ENCODE measurements at places on chromosomes 5 and 9.

GRCh38 chr5:116531635-116532034, 43.0 kb downstream of the SEMA6A start:
- DNase-seq = no peak

GRCh38 chr5:160649304-160649703, 202.7 kb downstream of the ATP10B start:
- DNase-seq = no peak

DNA sequence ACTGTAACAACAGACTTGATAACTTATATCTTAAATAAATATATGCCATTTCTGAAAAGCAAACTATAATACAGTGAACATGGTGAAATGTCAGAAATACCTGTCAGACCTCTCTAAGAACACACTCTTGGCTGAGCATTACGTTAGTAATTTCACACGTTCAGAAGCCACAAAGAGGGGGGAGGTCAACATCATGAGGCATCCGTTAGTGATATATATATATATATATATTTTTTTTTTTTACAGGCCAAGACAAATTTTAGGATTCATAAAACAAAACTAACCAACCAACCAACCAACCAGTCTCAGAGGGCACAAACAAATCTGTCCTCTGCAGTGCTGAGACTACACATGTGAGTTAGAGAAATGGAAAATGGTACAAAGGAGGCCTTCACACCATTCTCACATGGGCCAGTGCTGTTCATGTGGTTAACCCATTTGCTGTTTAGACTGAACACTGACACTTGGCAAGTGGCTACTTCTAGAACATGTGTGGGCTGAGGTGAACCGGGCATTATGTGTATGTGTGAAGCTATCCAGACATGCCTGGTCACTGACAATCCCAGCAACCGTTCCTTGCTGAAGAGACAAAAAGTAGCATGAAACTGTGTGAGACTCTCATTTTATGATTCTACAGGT, 54.5 kb downstream of the ELL2 start:
- no peak for DNase-seq

DNA sequence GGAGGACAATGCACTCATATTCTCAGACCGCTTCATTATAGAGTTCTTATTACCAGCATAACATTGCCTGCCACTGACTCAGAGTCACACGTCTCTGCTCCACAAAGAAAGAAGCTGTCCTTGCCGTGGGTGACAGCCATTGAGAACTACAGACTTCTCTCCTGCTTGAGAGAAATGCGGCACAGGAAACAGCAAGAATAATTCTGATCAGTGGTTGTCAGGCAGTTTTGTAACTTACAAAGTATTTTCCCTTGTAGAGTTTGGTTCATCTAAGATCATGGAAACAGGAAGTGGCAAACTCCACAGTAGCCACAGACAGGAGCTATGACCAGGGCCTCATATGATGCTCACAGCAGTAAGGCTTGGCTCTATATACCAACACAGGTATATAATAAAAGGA, 47.0 kb downstream of the KCNV2 start:
- no peak for DNase-seq

- DNase-seq = no peak
Observed at GRCh38 chr9:124052401-124052800, 40.8 kb downstream of the LHX2 start.

DNA sequence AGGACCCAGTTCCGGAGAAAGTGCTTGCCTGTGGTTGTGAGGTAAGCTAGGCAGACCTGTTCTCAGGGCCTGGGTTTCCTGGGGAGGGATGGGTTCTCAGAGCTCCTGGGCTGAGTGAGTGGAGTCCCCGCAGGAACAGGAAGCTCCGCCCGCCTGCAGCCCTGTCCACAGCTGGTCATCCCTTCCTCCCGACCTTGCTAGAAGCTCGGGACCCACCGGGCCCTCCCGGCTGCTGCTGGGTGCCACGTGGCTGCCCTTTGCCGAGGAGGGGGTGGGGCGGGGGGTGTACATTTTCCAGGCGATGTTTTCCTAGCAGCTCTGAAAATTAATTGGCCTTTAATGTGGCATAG, 198.1 kb downstream of the C9orf50 start:
- DNase-seq = no peak

- DNase-seq = no peak
Observed at GRCh38 chr5:93497096-93497495, 83.9 kb downstream of the NR2F1-AS1 start.

- no peak for DNase-seq
Observed at GRCh38 chr9:136910901-136911245, 24.6 kb downstream of the TRAF2 start.

DNA sequence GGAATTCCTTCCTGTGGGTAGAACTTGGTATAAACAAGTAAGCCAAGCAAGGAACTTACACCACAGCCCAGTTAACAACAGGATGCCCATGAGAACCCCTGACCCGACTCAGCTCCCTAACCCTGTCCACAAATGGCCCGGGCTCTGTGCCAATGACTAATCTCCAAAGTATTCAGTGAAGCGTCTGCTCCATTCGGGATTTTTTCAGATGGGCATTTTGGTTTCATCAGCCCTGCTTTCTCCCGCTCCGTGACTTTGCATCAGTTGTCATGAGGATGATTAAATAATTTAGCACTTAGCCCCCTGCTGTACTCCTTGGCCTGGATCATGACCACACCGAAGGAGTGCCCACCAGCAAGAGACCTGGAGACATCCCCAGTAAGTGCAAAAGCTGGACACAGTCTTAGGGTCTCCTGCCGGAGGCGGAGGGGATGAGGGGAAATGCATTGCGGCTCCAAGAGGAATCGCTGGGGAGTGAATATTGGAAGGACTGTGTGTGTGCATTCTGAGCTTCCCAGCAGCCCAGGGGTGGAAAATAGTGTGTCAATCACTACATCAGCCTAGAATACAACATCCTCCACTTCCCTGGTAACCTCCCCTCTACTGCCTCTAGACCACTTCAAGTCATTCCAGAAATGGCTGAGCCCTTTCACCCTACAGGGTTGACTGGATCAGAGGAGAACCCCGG, 41.4 kb upstream of the DNAH5 start:
- no peak for DNase-seq

DNA sequence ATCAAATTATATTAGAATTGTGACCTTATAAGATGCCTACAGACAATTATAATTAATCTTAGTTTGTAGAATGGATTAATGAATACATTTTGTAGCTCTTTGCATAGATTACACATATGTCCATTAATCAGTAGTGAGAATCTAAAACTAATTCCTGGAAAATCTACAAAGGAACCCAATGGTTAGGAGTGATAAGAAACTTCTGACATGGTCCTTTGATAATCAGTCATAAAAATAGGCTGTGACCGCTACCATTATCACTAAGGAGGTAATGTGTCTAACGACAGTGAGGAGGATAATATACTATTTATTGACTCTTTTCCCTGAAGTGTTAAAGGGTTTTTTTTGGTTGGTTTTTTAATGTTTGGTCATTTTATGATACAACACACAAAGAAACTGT, 46.6 kb downstream of the BNC2 start:
- DNase-seq = no peak

- DNase-seq = no peak
Observed at GRCh38 chr9:2196757-2197156, 181.6 kb downstream of the SMARCA2 start.

DNA sequence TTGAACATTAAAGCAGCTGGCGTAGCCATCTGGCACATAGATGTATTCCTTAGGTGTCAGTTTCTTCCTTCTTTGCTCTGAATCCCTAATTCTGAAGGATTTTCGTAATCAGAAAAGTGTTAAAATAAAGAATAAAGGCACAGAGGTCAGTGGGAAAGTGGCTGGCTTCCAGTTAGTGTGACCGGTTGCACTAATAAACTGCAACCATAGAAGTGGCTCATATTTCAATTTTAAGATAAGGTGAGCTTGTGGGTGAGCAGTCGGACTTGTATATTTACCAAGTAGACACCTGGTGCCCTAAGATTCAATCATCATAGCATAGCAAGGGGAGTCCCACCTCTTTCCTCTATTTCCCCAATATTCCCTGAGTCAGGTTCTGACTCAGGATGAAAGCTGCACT, 459.6 kb downstream of the ACTL7B start:
- DNase-seq = no peak

GRCh38 chr5:98783051-98783649, 9.7 kb downstream of the RGMB start:
- DNase-seq = no peak

- no peak for DNase-seq
Observed at GRCh38 chr5:72842816-72843215, 26.4 kb downstream of the TNPO1 start.

GRCh38 chr5:57025961-57026360, 74.0 kb upstream of the MIER3 start:
- DNase-seq = no peak

GRCh38 chr5:65952259-65952658, 25.9 kb downstream of the ERBIN start:
- DNase-seq = no peak

DNA sequence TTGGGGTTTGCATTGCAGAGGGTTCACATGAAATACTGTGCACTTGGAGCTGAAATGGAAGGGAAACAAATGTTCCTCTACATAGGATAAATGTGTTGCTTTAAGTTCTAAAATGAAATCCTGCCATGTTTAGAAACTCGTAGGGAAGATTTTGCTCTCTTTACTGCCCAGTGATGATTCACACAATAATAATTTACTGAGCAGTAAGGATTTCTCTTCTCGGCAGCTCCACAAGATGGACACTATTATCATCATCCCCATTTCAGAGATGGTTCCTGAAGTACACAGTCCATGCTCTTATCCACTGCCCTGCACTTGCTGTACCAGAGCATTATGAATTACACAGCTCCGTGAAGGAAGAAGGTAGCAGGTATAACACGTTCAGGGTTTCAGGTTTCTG, 4.1 kb downstream of the HACD4 start:
- DNase-seq = no peak
